ENCODE measurements at places on chromosomes 16 and 17. TPM values are rescaled to one million over a fixed set of nuclear protein-coding genes. Genes with fewer than 3 reads are reported as not detected.

The TBX4 gene
- not detected for total RNA-seq

The GRIN2A gene
- 0.13 TPM for total RNA-seq

The CLCN7 gene
- 35.5 TPM for total RNA-seq

GRCh38 chr17:2057760-2058585 is 3.1 kb downstream of the HIC1 start:
- peaks cover 6% of the 10 kb centered on the region for H3K4me1 ChIP-seq
- no peaks in the 10 kb centered on the region for H3K27me3 ChIP-seq
- H3K27ac ChIP-seq: peak overlapping the region; percentile 82
- H3K4me3 ChIP-seq: no peak overlapping the region
- H3K36me3 ChIP-seq: no peaks in the 10 kb centered on the region
- no peak for DNase-seq

GRCh38 chr17:78358538-78359320 is 1.1 kb downstream of the SOCS3 start:
- H3K27me3 ChIP-seq: no peaks in the 10 kb centered on the region
- H3K4me1 ChIP-seq: peaks cover 23% of the 10 kb centered on the region
- H3K36me3 ChIP-seq: no peaks in the 10 kb centered on the region
- DNase-seq: no peak
- H3K4me3 ChIP-seq: peak overlapping the region; percentile 60

GRCh38 chr16:84593825-84594724 is 23.8 kb downstream of the COTL1 start:
- no peak overlapping the region for H3K4me3 ChIP-seq
- H3K36me3 ChIP-seq: no peaks in the 10 kb centered on the region
- no peak overlapping the region for H3K27ac ChIP-seq
- no peaks in the 10 kb centered on the region for H3K27me3 ChIP-seq

DNA sequence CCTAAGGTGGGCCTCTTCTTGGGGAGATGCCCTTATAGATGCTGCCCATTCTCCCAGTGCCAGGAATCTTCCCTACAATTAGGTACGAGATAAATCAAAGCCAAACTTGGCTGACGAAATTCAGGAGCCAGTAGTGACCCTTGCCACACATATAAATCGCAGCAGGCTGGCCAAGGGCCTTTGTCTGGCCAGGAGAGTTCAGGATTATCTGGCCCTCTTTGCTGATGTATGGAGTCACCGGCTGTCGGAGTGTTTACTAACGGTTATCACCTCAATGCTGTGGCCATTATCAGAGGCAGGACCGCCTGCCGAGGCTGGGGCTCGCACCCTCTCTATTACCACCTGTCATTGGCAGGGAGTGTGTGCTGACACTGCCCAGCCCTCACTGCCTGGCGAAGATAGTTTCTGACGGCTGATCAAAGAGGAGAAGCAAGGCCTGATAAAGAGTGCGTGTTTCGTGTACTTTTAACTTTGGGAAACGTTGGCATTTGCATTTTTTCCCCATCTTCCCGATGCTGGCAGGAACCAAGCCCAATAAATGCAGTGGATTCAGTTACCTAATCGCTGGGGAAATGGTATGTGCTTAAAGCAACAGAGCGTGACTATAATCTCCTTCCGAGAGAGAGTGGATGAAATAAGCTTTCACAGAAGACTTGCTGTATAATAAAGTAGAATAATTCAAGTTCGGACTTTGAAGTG is 32.8 kb upstream of the TBX2 start:
- no peaks in the 10 kb centered on the region for H3K4me1 ChIP-seq
- no peaks in the 10 kb centered on the region for H3K36me3 ChIP-seq
- H3K27me3 ChIP-seq: no peaks in the 10 kb centered on the region
- no peak overlapping the region for H3K27ac ChIP-seq
- DNase-seq: no peak
- H3K4me3 ChIP-seq: no peak overlapping the region

GRCh38 chr17:67156269-67157199 is 88.5 kb downstream of the HELZ start:
- DNase-seq: no peak
- H3K36me3 ChIP-seq: no peaks in the 10 kb centered on the region
- H3K27me3 ChIP-seq: no peaks in the 10 kb centered on the region
